Activated T-cell treated with anti-CD3 and anti-CD28 coated beads for 48 hours (primary cell): ENCODE measurements at places on chromosomes 4 and X.

DNA sequence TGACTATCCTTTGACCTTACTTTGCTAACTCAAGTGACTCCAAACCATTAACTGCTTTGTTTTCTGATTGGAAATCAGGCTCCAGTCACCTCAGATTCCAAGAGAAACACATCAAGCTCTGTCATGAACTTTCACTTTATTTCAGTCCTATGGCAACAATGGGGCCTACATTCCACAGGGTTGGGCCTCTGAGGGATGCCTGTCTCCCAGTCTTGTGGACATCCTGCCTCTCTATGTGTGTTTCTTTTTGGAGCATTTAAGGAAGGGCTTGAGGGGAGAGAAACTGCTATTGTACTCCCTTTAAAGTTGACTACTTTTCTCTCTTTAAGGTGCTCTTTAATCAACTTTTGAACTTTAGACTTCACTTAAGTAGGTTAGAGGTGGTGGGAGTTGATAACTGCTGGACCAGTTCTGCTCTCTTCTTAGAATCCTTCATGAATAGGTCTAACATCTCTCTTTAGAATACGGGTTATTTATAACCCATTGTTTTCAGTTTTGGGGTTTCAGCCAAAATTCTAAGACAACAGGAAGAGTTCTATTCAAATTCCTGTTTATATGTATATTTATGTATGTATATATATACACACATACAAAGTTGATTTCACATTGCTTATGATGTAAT is 274.3 kb upstream of the NR3C2 start:
- DNase-seq = no peak

GRCh38 chr4:182225257-182225852 is 17.8 kb upstream of the TENM3 start:
- no peak for DNase-seq

GRCh38 chr4:181601103-181601502 is 642.1 kb upstream of the TENM3 start:
- DNase-seq = no peak

- no peak for DNase-seq
Measured at GRCh38 chr4:186189656-186190055, 1.7 kb upstream of the CYP4V2 start.

DNA sequence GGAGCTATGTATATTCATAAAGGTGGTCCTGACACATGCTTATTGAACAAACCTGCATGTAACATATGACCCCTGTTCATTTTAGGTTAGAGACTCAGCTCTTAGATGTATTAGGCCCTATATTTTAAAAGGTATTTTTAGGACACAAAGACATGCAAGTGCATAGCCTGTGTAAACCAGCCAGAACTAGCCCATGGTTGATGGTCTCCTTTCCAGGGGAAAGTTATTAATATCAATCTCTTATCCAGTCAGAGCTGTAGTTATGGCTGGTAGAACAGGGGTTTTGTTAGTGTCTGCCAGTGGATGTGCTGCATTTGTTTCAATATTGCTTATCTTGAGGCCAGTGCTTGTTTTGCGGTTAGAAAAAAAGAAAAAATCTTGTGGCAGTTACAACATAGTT is 488.6 kb downstream of the KCTD8 start:
- no peak for DNase-seq

GRCh38 chr4:119921830-119922229 is 144.8 kb downstream of the MAD2L1 start:
- no peak for DNase-seq

DNA sequence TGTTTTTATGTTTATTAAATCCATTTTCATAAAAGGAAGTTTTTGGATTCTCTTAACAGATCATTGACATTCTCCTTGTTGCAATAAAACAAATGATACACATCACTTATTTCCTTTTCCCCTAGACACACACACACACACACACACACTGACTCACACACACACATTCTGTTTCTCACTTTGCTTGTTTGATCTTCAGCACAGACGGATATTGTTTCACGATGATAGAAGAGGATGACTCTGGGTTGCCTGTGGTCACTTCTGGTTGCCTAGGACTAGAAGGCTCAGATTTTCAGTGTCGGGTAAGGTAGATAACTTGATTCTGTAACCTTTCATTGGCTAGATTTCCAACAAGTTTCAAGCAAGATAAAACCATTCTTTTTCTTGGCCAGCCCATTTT is 356.8 kb downstream of the BMPR1B start:
- DNase-seq = no peak

DNA sequence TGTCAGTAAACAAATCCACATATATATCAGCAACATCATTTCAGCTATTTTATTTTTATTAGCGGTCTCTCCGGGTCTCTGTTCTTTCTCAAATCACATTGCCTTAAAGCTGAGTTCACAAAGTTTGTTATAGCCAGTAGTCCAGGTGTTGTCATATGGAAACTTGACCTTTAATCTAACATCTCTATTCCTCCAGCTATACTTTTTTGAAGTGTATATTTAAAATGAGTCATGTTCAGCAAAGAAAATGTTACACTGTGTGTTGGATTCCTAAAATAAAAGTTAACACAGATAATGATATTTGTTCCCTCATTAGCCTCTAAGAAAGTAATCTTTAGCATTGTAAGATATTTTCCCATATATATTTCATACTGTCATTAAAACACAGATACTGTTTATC is 63.6 kb downstream of the SMARCAD1 start:
- no peak for DNase-seq

DNA sequence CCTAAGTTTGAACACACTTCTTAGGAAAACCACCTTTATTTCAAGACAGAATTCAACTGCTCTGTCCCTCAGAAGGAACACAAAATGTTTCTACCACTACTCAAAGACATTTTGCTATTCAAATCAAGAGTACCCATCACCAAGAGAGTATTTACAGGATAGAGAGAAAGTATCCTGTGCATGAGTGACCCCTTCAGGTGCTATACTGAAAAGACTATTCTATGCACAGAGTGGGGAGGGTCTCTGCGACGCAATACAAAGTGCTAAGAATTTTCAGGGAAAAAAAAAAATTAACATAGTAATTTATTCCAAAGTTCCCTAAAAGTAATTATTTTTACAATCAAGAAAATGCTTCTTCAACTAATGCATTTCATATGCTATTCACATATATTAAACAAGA is 346.4 kb upstream of the FAM241A start:
- no peak for DNase-seq

- DNase-seq = no peak
Measured at GRCh38 chr4:31134720-31135119, 414.6 kb downstream of the PCDH7 start.

GRCh38 chrX:37958525-37959211 is 47.7 kb upstream of the SYTL5 start:
- DNase-seq = no peak

- DNase-seq = no peak
Measured at GRCh38 chrX:38988301-38988700, 187.0 kb downstream of the MID1IP1 start.

- no peak for DNase-seq
Measured at GRCh38 chr4:103449296-103450023, 251.3 kb upstream of the CENPE start.

DNA sequence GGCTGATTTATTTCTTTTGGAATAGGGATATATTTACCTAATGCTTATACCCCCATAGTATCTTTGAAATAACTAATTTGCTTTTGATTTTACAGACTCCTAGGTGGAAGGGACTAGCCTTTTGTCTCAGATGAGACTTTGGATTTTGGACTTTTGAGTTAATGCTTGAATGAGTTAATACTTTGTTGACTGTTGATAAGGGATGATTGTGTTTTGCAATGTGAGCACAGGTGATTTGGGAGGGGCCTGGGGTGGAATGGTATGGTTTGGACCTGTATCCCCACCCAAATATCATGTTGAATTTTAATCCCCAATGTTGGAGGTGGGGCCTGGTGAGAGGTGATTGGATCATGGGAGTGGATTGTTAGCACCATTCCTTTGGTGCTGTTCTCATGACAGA is 117.4 kb upstream of the ZC4H2 start:
- no peak for DNase-seq
